D721Med (cell line): ENCODE measurements at places on chromosomes 2 and 18.

DNA sequence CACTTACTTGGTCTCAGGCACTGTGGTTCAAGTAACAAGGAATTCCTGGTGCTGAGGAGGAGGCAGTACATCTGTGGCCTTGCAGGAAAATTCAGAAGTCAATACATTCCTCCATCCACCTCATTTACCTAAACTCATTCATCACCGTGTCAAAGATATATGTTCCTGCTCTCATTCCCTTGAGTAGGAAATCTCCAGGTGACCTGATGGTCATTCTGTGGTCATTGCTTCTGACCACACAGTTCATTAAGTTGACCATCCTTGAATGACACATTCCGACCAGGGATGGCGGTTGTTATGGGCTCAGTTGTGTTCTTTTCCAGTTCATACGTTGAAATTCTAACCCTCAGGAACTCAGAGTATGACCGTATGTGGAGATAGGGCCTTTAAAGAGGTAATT is 2.1 kb upstream of the STK17B start:
- no peak for DNase-seq

GRCh38 chr2:17719562-17720371 is 33.8 kb downstream of the SMC6 start:
- no peak for DNase-seq

GRCh38 chr2:128324897-128325410 is 6.3 kb upstream of the HS6ST1 start:
- no peak for DNase-seq

DNA sequence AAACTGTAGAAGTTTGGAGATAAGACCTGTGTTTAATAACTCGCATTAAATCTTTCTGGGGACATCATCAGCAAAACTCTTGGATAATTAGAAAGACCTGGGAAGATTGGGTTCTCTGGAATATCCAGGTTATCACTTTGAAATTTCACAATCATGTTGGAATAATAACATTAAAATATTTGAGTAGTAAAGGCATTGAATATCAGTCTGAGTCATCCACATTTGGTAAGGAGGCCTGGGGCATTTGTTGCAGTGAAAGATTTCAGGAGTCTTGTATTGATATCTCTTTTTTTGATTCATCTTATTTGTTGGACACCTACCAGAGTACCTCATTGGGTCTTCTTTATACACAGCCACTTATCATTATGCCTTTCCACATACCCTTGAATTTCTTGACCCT is 95.9 kb downstream of the EPB41L5 start:
- DNase-seq = no peak

- DNase-seq = no peak
Observed at GRCh38 chr18:13536578-13536977, 189.8 kb downstream of the FAM210A start.

GRCh38 chr2:41634686-41635085 is 413.1 kb upstream of the PKDCC start:
- DNase-seq = no peak

DNA sequence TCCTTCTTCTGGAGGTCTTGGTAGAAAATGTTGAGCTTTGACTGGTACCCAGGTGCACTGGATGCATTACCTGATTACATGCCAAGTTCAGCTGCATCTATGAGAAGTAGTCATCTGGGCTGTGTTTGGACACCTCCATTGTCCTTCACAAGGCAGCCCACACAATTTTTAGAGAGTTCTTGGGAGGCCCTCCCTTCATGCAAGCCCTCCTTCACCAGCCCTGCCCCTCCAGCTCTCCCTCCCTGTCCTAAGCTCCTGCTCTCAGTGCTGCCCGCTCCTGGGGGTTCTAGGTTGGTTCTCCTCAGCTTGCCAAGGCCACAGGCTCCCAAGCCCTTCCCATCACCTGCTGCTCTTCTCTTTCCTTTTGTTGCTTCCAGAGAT is 148.7 kb downstream of the DYSF start:
- DNase-seq = no peak

DNA sequence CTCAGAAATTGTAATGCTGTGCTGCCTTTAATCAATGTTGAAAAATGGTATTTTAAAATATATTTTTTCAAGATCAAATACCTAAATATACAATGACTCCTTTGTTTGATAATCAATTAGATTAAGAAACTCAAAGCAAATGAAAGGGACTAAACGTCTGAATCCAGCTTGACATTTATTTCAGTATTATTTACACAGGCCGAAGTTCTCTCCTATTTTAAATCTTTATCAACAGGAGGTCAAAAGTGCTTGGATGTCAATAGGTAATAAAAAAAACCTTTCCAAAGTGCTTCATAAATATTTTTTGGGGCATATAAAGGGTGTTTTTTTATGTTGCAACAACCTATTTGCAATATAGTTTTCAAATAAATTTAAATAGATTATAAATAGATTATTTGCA is 1201.7 kb upstream of the SLC39A10 start:
- DNase-seq = no peak

- no peak for DNase-seq
Observed at GRCh38 chr2:241035818-241036396, 37.5 kb downstream of the SNED1 start.

DNA sequence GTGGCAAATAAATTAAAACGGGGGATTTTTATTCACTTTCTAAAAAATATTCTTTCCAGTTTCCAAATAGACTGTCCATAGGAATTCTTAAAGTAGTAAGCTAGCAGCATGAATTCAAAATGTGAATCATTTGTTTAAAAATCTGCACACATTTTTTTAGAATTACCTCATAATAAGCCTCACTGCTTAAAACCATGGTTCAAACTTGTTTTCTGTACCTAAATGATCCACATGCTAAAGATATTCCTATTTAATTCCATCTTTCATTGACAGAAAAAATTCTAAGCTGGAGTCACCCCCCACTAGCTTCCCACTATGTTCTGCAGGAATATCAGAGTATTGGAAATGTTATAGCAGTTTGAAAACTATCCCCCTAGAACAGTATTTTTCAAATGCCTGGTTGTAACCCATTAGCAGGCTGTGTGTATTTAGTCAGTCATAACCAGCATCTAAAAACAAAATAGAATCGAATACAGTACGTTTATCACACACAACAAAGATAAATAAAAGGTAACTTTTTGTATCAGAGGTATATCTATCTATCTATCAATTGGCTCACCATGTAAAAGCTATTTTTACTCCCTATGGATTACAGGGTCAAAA is 11.2 kb upstream of the IKZF2 start:
- DNase-seq = no peak

- no peak for DNase-seq
Observed at GRCh38 chr18:484749-485464, 15.6 kb downstream of the COLEC12 start.

DNA sequence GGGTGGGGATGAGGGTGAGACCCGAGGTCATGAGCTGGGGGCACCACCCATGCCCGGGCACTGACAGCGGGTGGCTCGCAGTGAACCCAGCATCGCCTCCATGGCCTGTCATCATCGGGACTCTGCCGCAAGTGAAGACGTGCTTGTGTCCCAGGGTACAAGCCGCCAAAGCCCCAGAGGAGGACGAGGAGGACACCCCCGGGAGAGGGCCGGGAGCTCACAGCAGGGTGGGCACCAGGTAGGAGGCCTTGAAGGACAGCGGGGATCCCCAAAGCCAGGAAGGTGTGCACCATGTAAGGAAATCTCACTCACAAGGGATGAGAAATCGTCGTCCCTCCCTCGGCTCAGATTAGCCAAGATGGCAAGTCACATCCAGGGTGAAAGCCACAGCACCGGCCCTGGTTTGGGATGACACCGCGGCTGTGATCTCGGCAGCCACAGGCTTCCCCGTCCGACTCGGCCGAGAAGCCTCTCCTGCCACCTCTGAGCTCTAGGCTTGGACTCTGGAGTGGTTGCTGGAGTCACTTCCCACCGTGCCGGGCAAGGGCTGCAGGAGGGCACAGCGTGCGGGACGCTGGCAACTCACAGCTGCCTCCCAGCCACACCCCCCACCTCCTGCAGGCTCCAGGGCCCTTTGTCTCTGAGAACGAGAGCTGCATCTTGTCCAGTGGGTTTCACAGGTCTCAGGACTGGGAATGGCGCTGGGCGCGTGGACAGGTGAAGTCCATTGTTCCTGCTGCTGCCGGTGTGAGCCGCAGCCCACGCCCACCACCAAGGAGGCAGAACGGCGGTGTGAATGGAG is 81.6 kb upstream of the CTDP1 start:
- DNase-seq = no peak

DNA sequence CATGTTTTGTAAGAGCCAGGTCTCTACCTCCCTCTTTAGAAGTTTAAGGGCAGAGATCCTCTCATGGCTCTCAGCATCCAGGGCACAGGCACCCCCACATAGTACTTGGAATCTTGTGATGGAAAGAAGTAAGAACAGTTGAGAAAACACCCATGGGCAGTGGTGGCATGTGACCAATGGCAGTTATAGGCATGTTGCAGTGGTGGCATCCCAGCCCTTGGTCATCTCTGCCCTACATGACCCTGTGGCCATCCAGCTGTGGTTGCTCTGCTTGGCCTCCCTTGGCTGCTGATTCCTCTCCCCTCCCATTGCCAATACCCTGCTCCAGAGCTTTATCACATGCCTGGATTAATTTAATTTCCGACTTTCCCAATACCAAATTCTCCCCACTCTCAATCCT is 13.3 kb upstream of the MSH2 start:
- DNase-seq = no peak

GRCh38 chr2:44638649-44639048 is 276.9 kb downstream of the CAMKMT start:
- no peak for DNase-seq

DNA sequence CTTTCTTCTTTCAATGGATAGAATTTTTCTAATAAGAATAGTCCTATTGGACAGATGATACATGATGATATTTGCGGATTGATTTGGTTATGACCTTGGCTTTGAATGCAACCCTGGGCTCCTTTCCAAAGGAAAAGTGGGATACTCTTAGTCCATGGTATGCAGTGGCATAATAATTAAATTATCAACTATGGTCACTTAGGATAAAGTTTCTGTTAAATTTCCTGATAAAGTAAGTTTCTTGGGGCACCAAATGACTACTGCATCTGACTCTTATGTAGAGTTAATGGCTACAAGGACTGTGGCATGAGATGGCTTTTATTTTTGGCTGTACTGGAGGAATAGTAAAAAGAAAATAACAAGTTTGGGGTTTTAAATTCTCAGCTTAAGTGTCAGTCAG is 126.7 kb downstream of the QPCT start:
- DNase-seq = no peak

GRCh38 chr2:45339253-45339652 is 271.8 kb downstream of the SRBD1 start:
- no peak for DNase-seq

DNA sequence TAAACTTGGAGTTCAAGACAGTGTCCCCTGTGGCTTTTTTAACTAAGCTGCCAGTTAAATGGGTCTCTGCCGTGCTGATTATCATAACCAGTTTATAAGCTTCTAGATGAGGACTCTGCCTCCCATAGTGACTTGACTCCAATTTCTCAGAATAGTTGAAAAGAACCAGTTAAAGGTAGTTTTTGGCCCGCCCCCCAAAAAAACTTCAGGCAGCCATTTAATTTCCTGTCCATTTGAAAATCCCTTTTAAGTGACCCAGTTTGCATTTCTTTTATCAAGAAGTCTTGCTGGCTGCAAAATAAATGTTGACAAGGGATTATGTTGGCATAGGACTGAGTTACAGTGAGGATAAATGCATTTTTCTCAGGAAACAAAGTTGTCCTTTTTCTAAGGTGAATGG is 2.3 kb downstream of the SLC20A1 start:
- DNase-seq = no peak

DNA sequence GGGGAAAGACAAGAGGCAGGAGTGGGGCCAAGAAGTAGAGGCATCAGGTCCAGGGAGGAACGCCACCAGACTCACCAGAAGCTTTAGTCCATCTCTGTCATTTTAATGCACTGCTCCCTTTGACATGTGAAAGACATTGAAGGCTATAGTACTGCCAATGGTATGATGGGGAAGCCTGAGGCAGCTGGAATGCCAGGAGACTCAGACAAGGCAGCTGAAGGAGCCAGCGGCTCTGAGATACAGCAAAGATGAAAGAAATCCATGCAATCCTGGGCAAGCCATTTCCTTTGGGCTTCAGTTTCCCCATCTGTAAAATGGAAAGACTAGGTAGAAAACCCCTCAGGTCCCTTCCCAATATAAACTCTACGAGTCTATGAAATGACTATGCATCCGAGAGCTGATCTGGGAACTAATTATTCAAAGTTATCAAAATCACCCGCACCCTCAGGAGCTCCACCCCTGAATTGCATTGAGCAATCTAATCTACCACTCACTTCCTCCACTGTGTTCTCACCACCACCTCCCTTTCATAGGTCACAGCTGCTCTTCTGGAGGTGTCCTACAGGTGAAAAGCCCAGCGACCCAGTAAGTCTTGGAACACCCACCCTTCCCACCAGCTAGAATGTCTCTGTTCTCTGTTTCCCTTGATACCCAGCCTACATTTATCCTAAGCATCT is 3.1 kb downstream of the CXCR2 start:
- no peak for DNase-seq
